ENCODE measurements at places on chromosomes 4 and X.

- peak; percentile 84 for DNase-seq
Observed at GRCh38 chrX:102976793-102977495, 39.9 kb downstream of the RAB40AL start.

- no peak for DNase-seq
Observed at GRCh38 chr4:112775801-112776200, 138.9 kb downstream of the LARP7 start.

GRCh38 chr4:184167576-184167975 lies 50.1 kb downstream of the ENPP6 start:
- no peak for DNase-seq

GRCh38 chrX:40683245-40683644 lies 35.9 kb upstream of the CXorf38 start:
- DNase-seq: no peak

GRCh38 chr4:140448830-140449229 lies 21.4 kb upstream of the CLGN start:
- DNase-seq: no peak

GRCh38 chr4:70948665-70949260 lies 44.7 kb upstream of the DCK start:
- no peak for DNase-seq

GRCh38 chr4:3683744-3684421 lies 82.3 kb upstream of the ADRA2C start:
- DNase-seq: no peak
